ENCODE measurements at places on chromosomes 13 and 19.

- DNase-seq = no peak
Measured at GRCh38 chr13:77412116-77412635, 85.3 kb upstream of the MYCBP2 start.

DNA sequence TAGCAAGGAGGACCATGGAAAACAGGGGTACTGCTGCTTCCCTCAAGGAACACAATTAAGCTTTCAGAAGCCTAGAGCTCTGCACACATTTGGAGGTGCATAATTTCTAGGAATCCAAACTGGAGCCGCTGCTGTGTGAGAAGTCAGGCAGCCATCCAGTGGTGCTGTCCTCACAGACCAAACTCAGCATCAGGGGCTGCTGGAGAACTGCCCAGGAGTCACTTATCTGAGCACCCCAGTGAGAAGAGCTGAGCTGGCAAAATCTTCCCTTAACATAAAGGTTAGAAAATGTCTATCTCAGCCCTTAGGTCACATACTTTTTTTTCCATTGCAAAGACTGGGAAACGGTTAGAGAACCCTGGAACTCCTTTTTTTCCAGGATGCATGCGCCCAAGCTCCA lies 72.8 kb downstream of the ATP7B start:
- DNase-seq = no peak

- peak; percentile 92 for DNase-seq
Measured at GRCh38 chr13:66887088-66887487, 343.0 kb downstream of the PCDH9 start.

- DNase-seq = peak; percentile 91
Measured at GRCh38 chr13:113907635-113908617, 44.0 kb upstream of the GAS6 start.

- no peak for DNase-seq
Measured at GRCh38 chr19:5113633-5114586, 145.0 kb downstream of the KDM4B start.

Data from NCI-H1694 treated with DMSO at 0.1 percent for 48 hours (cell line).